ENCODE measurements at places on chromosomes 7 and 10. TPM values are rescaled to one million over a fixed set of nuclear protein-coding genes. Genes with fewer than 3 reads are reported as not detected.

GRCh38 chr7:107858280-107858679, 32.7 kb upstream of the DLD start:
- no peak for DNase-seq
- no peak overlapping the region for H3K4me3 ChIP-seq
- no peaks in the 10 kb centered on the region for H3K27me3 ChIP-seq
- H3K36me3 ChIP-seq: no peaks in the 10 kb centered on the region

DNA sequence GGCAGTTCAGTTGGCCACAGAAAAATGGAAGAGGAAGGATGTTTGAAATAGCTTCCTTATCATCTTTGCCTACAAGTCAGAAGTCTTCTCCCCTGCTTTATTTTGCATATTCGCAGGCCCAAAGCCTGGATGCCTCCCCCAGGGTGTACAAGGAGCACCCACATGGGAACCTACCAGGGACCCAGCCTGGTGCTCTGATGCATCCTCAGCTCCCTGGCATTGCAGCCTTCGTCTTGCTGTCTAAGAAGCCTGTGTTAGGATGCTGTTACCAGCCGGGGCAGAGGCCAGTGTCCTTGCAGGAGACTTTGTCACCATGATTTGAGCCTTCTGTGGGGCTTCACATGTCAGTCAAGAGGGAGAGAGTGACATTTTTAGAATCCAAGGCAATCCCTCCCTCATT, 27.0 kb upstream of the GPR26 start:
- H3K27ac ChIP-seq: no peak overlapping the region
- no peak overlapping the region for H3K4me3 ChIP-seq
- no peaks in the 10 kb centered on the region for H3K4me1 ChIP-seq
- DNase-seq: no peak
- no peaks in the 10 kb centered on the region for H3K27me3 ChIP-seq

DNA sequence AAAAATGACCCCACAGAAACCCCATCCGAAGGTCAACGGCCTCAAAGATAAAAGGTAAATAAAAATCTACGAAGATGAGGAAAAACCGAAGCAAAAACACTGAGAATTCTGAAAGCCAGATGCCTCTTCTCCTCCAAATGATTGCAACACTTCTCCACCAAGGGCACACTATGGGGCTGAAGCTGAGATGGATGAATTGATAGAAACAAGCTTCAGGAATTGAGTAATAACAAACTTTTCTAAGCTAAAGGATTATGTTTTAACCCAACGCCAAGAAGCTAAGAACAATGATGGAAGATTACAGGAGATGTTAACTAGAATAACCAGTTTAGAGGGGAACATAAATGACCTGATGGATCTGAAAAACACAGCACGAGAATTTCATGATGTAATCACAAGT, 127.8 kb downstream of the MACC1 start:
- no peaks in the 10 kb centered on the region for H3K4me1 ChIP-seq
- H3K27me3 ChIP-seq: no peaks in the 10 kb centered on the region
- no peak overlapping the region for H3K27ac ChIP-seq
- H3K36me3 ChIP-seq: no peaks in the 10 kb centered on the region

- H3K27ac ChIP-seq: no peak overlapping the region
- no peaks in the 10 kb centered on the region for H3K27me3 ChIP-seq
- H3K36me3 ChIP-seq: peaks cover 3% of the 10 kb centered on the region
- H3K4me3 ChIP-seq: no peak overlapping the region
- H3K4me1 ChIP-seq: no peaks in the 10 kb centered on the region
Measured at GRCh38 chr7:93310346-93310745, 78.2 kb downstream of the VPS50 start.

GRCh38 chr10:92598321-92598720, 5.4 kb downstream of the KIF11 start:
- no peaks in the 10 kb centered on the region for H3K4me1 ChIP-seq
- H3K4me3 ChIP-seq: no peak overlapping the region
- H3K27me3 ChIP-seq: no peaks in the 10 kb centered on the region
- no peak for DNase-seq
- no peak overlapping the region for H3K27ac ChIP-seq

DNA sequence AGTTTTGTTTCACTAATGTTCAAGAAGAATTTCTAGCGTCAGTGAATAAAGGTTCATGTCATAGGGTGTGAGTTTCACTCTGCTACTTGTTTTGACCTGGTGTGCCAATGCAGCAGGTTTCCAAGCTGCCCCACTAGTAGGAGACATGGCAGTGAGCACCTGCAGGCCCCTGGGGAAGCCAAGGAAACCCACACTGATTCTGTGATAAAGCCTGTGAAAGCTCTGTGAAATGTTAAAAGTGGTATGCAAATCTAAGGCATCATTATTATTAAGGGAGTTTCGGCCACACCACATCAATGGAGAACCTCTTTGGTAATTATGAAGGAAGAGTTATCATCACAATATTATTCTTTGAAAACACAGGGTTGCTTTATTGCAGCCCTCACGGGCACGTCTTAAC, 46.4 kb downstream of the ABCB5 start:
- no peaks in the 10 kb centered on the region for H3K4me1 ChIP-seq
- DNase-seq: no peak
- peaks cover 4% of the 10 kb centered on the region for H3K27me3 ChIP-seq
- no peaks in the 10 kb centered on the region for H3K36me3 ChIP-seq

DNA sequence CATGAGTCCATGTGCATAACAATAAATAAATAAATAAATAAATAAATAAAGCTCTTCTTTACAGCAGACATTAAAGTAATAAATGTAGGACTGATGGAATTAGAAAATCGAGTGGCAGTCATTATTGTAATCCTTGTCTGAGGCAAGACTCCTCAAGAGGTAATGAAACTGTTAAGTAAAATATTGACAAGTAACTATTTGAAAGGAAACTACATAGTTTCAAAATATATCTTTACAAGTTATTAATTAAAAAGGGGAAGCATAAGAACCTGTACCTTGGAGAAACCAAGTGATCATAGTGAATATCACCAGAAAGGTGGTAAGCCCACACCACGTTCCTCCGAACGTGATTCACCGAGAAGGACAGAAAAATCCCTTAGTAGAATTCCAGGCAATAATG, 285.6 kb upstream of the SORCS1 start:
- H3K27me3 ChIP-seq: no peaks in the 10 kb centered on the region
- no peak overlapping the region for H3K4me3 ChIP-seq
- H3K4me1 ChIP-seq: no peaks in the 10 kb centered on the region

- no peaks in the 10 kb centered on the region for H3K27me3 ChIP-seq
- no peak overlapping the region for H3K27ac ChIP-seq
- H3K4me3 ChIP-seq: no peak overlapping the region
- no peaks in the 10 kb centered on the region for H3K4me1 ChIP-seq
- H3K36me3 ChIP-seq: no peaks in the 10 kb centered on the region
- DNase-seq: no peak
Measured at GRCh38 chr10:85407088-85407487, 959.5 kb downstream of the GRID1 start.

DNA sequence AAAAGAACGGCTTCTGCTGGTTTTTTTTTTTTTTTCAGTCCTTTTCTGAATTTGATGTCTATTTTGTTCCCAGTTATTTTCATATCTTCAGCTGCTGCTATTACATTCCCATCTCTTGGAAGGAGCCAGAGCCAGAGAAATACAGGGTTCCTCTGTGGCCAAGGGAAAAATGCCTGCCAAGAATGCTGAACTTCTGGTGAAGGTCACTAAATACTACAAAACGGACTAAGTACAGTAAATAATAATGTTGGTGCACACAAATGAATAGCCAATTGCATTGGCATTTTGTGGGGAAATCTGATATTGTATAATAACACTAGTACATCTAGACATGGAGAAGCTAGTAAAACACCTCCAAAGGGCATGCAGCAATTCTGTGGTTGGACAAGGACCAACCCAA, 56.3 kb upstream of the ZEB1 start:
- H3K4me1 ChIP-seq: no peaks in the 10 kb centered on the region
- H3K27me3 ChIP-seq: no peaks in the 10 kb centered on the region
- H3K27ac ChIP-seq: no peak overlapping the region
- no peak overlapping the region for H3K4me3 ChIP-seq

DNA sequence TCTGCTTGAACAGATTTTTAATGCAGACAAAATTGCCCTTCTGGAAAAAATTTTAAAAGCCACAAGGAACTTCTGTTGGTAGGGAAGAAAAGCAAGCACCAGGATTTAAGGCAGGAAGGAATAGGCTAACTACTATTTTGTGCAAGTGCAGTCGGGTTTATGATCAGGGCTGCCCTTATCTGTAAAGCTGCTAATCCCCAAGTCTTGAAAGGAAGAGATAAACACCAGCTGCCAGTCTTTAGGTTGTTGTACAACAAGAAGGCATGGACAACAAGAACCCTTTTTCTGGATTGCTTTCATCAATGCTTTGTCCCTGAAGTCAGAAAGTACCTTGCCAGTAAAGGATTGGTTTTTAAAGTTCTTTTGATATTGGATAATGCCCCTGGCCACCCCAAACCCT, 40.7 kb downstream of the RALA start:
- no peak overlapping the region for H3K4me3 ChIP-seq
- no peak for DNase-seq
- H3K27me3 ChIP-seq: no peaks in the 10 kb centered on the region
- H3K4me1 ChIP-seq: no peaks in the 10 kb centered on the region

GRCh38 chr10:112821663-112822062, 128.4 kb upstream of the TCF7L2 start:
- no peaks in the 10 kb centered on the region for H3K4me1 ChIP-seq
- no peaks in the 10 kb centered on the region for H3K36me3 ChIP-seq
- H3K4me3 ChIP-seq: no peak overlapping the region
- DNase-seq: no peak

DNA sequence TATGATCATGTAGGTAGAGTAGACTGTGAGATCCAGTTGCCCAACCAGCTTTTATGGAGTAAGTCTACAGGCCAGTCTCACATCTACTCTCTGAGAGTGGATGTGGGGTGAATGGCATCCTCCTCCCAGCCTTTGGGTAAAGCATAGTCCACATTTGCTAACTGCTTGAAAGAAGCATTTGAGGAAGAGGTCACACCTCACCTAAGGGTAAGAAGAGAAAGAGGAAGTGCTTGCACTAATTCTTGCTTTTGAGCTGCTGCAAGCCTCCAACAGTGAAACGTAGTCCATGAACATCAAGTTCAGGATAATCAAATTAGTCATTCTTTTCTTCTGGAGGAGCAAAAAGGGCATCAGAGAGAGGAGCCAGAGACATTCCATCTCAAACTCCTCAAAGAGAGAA, 93.9 kb upstream of the AGR3 start:
- H3K4me1 ChIP-seq: no peaks in the 10 kb centered on the region
- no peak overlapping the region for H3K27ac ChIP-seq
- DNase-seq: no peak
- H3K27me3 ChIP-seq: no peaks in the 10 kb centered on the region

CHST3 gene
- total RNA-seq: 25.6 TPM

CFTR gene
- 16.4 TPM for total RNA-seq

MOSPD3 gene
- total RNA-seq: 12.6 TPM

CALHM3 gene
- not detected for total RNA-seq

CHST15 gene
- total RNA-seq: 19.0 TPM

IL2RA gene
- 0.33 TPM for total RNA-seq

ITIH5 gene
- total RNA-seq: 54.1 TPM

FAM25G gene
- not detected for total RNA-seq

TUBAL3 gene
- total RNA-seq: not detected

LIPK gene
- total RNA-seq: 0.66 TPM

TIAL1 gene
- total RNA-seq: 76.4 TPM

THSD7A gene
- 4.4 TPM for total RNA-seq

ZNF316 gene
- 10.2 TPM for total RNA-seq

ADCY1 gene
- 14.4 TPM for total RNA-seq

C10orf105 gene
- total RNA-seq: 0.29 TPM

C10orf53 gene
- not detected for total RNA-seq

All from breast epithelium (tissue), 4 donors.